ENCODE measurements at places on chromosomes 12 and 14.

DNA sequence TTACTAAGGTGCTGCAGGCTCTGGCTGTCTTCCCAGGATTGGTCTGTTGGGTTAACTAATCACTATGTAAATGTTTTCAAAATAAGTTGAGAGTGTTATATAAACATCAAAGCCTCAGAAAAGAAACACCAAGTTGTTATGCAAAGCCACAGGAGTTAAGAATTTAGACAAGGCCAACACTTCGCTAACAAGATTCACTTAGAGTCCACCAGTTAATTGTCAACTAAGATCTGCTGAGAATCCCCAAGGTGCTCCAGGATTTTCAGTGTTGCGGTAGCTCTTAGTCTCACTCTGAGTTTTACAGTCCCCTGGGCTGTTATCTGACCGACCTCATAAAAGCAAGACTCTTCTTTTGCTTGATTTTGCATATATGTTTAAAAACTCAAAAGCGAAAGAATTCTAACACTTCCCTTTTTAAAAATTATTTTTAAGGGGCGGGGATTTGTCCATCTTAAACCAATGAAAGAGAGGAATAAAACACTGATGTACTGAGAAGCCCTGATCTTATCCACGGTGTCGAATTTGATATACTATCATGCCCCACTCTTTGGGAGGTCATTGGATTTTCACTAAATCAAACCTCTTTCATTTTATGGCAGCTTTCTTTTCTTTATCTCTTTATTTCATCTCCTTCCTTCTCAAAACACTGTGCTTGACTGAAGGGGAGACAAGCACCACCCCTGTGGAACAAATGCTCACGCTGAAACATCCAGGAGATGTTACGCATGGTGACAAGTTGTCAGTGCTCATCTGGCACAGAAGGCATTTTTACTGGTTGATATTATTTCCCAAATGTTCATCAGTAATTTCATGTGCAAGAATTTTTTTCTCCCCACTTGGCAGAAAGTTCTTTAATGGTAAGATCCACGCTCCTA is 7.0 kb downstream of the NIN start:
- no peak for DNase-seq

DNA sequence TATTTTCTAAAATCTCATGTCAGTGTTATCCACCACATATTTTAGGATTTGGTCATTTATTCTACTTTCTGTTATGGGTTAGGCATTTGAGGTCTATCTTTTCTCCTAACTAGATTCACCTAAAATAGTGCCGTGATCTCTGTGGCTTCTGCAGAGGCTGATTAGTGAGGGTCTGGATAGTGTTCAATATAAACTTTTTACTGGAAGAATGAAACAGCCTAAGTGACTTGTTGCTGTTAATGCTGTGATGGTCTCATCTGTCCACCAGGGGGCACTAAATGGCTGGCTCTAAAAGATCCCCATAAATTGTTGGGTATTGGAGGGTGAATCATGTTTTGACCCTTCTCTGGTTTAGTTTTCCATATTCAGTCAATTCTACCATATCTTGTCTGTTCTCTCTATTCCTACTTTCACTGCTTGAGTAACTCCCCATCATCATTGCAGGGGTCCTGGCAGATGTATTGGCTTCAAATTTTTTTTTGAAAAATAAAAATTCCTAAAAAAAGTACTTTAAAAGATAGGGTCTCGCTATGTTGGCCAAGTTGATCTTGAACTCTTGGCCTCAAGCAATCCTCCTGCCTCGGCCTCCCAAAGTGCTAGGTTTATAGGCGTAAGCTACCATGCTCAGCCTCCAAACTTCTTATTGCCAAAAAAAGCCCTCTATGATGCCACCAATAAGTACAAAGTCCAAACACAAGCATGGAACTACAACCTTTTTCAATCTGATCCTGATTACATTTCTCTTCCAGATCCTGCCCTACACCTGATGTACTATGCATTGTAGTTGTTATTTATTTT is 6.9 kb downstream of the PABPN1 start:
- DNase-seq, result peak; percentile 67

DNA sequence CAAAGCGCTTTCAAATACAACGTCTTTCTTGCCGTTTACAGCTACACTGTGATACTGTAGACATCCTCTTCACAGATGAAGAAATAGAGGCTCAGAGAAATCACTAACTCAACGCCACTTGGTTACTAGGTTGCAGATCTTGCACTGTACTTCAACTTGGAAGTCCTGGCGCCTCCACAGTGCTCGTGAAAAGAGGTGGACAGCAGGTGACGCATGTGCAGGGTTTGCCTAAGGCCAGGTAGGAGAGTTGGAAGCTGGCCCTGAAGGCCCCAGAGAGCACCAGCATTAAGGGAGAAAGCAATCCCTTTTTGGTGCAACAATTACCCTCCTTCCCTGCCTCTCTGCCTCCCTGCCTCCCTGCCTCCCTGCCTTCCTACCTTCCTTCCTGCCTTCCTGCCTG is 22.8 kb upstream of the TSPAN9 start:
- DNase-seq, result no peak

- no peak for DNase-seq
These were observed 29.3 kb upstream of the RASSF8 start for GRCh38 chr12:25929142-25929541.

- no peak for DNase-seq
These were observed 1.6 kb downstream of the ARHGEF25 start for GRCh38 chr12:57612711-57613426.

GRCh38 chr12:113997365-113997764 is 31.2 kb upstream of the RBM19 start:
- DNase-seq, result no peak

GRCh38 chr12:104863296-104863948 is 94.7 kb downstream of the SLC41A2 start:
- DNase-seq, result no peak

- no peak for DNase-seq
These were observed 695.5 kb upstream of the LRFN5 start for GRCh38 chr14:40911141-40911540.

DNA sequence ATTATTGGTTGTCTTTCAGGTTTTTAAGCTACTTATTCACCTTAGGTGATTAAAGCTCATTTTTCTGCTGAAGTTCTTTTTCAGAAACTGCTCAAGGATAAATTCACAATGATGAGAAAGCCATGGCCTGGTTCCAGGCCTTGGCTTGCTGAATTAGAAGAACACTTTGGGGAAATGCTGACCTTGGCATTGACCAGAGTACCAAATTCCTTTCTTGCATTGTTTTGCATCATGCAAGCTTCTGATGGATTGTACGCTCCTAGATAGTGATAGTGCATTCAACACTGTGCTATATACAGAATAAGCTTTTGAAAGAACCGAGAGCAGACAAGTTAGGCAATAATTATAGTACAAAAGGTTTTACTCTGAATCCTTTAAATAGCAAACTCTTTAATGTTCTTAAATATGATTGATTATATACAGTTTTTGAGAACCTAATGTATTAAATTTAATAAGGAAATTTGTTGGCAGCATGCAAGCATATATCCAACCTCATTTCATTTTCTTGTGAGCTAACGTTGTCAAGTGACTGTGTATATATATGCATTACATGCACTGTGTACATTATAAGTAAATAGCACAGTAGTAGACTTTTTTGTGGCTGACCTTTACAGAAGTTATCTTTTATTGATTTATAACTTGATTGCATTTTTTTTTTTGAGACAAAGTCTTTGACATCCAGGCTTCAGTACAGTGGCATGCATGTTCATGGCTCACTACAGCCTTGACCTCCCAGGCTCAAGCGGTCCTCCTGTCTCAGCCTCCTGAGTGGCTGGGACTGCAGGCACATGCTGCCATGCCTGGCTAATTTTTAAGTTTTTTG is 99.2 kb downstream of the DIP2B start:
- no peak for DNase-seq

DNA sequence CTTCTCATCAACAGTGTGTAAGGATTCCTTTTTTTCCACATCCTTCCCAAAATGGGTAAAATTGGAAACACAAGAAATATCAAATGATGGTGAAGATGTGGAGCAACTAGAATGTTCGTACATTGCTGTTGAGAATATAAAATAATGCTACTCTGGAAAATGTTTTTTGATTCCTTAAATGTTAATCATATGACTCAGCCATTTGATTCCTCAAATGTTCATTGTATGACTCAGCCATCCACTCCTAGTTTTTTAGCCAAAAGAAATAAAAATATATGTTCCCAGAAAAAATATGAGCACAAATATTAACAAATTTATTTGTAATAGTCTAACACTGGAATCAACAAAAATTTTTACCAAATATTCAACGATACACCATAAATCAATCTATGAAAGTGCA is 1108.6 kb downstream of the LRFN5 start:
- peak; percentile 6 for DNase-seq

- DNase-seq, result no peak
These were observed 27.6 kb downstream of the EVL start for GRCh38 chr14:100092832-100093231.

GRCh38 chr12:85367936-85368335 is 87.9 kb downstream of the ALX1 start:
- no peak for DNase-seq

- no peak for DNase-seq
These were observed 10.4 kb downstream of the CCT2 start for GRCh38 chr12:69595689-69596088.

GRCh38 chr12:45907955-45908354 is 82.4 kb downstream of the SCAF11 start:
- DNase-seq, result no peak

- peak; percentile 84 for DNase-seq
These were observed 343.0 kb downstream of the BMP4 start for GRCh38 chr14:53613404-53614253.

DNA sequence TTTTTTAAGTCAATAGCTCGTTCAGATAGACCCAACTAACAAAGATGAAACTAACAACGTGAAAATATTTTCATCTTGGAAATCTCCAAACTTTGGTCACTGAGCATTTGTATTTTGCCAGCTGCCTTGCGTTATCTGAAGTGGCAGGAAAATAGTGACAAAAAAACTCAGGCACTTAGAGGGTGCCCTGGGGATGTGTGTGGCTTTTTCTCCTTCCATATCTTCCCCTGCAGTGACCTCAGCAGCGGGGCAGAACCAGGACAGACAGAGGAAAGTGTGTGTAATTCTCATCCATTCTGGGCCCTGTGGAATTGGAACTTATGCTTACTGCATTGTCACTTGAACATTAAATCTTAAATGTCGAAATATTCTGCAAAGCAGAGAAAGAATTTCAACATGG is 152.0 kb downstream of the BCAT1 start:
- no peak for DNase-seq

GRCh38 chr14:81423504-81423903 is 23.4 kb upstream of the STON2 start:
- DNase-seq, result no peak

DNA sequence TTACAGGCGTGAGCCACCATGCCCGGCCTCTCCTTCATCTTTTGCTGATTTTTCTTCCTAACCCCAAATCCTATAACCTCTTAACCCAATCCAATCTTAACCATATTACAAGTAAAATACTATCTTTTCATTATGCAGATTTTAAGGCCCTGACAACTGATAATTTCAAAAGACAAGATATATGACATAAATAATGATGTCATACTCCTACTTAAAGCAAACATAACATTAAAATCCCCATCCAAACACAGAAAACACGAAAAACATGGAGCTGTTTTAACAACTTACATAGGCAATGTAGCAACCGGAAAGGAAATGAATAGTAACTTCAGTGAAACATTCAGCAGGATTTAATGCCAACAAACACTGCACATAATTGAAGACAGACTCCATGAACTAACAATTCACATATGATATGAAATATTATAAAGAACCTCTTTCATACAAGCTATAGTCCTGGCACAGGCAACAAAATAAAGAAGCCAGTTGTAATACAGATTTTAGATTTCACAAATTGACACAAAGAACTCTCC is 21.5 kb downstream of the USP44 start:
- DNase-seq, result no peak

- DNase-seq, result no peak
These were observed 30.5 kb upstream of the GPATCH2L start for GRCh38 chr14:76121089-76121748.

GRCh38 chr14:81555051-81555450 is 21.4 kb upstream of the SEL1L start:
- DNase-seq, result no peak

- DNase-seq, result no peak
These were observed 53.2 kb downstream of the ATG2B start for GRCh38 chr14:96309896-96310330.

- DNase-seq, result no peak
These were observed 94.3 kb upstream of the PTHLH start for GRCh38 chr12:28066879-28067278.

DNA sequence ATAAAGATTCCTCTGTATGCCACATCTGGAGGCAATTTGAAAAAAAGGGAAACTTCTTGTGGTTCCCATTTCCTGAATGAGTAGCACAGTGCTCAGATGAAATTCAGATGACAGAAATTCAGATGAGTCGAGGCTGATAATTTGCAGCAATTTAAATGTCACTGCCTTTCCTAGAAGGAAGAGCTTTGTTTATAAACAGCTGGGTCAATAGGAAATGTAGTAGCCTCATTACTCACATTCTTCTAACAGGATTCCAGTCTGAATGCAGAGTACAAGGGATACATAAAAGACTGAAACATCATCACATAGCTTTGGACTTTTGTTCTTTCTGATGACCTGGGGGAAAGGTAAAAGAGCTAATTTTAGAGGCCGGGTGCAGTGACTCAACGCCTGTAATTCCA is 11.3 kb upstream of the DACT1 start:
- no peak for DNase-seq

- no peak for DNase-seq
These were observed 78.6 kb downstream of the DAAM1 start for GRCh38 chr14:59267046-59267445.

DNA sequence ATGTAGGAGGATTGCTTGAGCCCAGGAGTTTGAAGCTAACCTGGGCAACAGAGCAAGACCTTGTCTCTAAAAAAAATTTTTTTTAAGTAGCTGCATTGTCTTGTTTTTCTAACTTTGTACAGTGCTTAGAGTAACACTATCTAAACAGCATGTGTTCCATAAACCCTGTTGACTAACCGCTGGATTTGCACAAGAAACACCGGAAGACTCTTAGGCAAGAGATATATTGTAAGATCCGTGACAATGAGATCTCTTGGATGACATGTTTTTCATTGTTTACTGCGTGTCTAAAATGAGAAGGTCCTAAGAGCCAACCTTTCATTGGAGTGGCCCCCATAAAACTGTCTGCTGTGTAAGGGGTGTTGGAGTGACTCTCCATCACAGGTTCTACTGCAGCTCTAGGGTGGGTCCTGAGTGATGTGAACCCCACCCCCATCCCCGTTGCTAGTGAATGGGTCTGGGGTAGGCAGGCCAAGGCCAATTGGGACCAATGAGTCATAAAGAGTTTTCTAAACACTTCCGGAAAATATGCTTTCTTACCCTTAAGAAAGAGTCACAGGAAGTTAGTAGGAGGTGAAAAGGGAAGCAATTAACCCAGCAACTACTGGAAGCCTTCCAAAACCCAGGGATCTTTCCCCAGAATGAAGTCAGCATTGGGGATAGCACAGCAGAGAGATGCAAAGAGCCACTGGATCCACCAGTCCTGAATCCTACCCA is 24.3 kb upstream of the PCNX1 start:
- DNase-seq, result peak; percentile 73

DNA sequence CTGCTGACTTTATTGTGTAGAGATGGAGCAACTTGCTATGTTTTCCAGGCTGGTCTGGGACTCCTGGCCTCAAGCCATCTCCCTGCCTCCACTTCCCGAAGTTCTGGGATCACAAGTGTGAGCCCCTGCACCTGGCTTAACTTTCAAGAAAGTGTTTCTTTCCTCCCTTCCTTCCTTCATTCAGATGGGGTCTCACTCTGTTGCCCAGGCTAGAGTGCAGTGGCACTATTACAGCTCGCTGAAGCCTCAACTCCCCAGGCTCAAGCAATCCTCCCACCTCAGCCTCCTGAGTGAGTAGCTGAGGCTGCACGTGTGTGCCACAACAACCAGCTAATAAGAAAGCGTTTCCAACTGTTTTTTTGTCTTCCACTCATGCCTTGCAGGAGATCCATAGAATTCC is 185.6 kb upstream of the AMIGO2 start:
- DNase-seq, result no peak
